ENCODE measurements at places on chromosomes 5 and 9. TPM values are rescaled to one million over a fixed set of nuclear protein-coding genes. Genes with fewer than 3 reads are reported as not detected.

- peak; percentile 32 for ATAC-seq
These were observed 18.6 kb upstream of the ZNF366 start for GRCh38 chr5:72525816-72526215.

- no peak for ATAC-seq
These were observed 1051.5 kb upstream of the C9orf72 start for GRCh38 chr9:28624771-28625170.

The HK3 gene
- total RNA-seq, result not detected

The RFX3 gene
- 2.4 TPM for total RNA-seq

DNA sequence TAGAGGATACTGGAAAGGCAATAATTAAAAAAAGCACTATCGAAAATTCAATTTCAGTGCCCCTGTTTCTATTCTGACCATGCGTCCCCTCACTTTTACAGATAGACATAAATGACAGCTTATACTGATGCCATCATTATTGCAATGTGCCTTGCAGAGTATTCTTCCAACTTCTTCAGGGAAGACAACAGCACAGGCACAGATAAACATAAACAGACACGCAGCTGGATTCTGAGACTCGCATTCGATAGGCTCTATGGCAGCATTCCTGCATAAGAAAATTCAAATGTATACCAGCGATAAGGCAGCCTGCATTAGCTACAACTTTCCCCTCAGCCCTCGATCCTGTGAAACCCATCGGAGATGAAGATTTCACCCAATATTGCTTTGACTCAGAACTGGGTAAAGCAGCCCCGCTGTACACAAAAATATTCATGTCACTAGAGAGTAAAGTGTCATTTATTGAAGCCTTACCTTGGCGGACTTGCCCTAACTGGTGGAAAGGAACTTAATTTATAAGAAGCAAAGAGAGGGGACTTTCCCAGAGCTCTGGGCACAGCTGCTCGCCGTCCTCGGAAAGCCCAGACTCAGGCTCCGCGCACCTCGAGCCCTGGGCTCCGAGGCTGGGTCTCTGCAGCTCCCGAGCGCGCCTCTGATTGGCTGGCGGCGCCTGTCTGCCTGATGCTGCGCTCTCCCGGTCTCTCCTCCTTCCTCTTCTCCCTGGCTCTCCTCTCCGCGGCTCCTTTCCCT, at the start of gene CDH18:
TSS of gene CDH18 (minus strand) at position 589 of the 750 bp plus-strand sequence. CDS start 149,214 bp downstream, outside the sequence.
- ATAC-seq, result peak; percentile 79

The PDCD1LG2 gene
- total RNA-seq, result 0.29 TPM

DNA sequence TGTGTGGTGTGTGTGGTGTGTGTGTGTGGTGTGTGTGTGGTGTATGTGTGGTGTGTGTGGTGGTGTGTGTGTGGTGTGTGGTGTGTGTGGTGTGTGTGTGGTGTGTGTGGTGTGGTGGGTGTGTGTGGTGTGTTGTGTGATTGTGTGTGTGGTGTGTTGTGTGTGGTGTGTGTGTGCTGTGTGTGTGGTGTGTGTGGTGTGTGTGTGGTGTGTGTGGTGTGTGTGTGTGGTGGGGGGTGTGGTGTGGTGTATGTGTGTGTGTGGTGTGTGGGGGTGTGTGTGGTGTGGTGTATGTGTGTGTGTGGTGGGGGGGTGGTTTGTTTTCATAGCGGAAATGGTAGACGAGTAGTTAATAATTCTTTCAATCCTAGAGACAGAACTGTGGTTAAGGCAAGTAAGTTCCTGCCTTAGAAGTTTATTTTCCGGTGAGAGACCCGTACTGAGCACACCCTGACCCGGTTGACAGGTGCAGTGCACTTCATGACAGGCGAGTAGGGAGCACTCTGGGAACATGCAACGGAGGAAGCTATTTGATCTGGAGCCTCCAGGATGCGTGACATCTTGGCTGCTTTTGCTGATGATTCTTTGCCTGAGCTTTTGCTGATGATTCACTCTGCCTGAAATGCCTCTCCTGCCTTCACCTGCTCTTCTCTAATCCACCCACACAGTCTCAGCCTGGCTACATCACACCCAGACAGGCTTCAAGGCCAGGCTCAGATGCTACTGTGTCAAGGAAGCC, 21.7 kb upstream of the FAT2 start:
- ATAC-seq, result no peak

GRCh38 chr5:149014571-149015031, 48.3 kb downstream of the SH3TC2 start:
- no peak for ATAC-seq

- no peak for ATAC-seq
These were observed 288.1 kb upstream of the EFNA5 start for GRCh38 chr5:107958861-107959260.

GRCh38 chr5:74575741-74576538, 64.6 kb downstream of the ENC1 start:
- peak; percentile 91 for ATAC-seq

The RNF183 gene
- 0.29 TPM for total RNA-seq

DNA sequence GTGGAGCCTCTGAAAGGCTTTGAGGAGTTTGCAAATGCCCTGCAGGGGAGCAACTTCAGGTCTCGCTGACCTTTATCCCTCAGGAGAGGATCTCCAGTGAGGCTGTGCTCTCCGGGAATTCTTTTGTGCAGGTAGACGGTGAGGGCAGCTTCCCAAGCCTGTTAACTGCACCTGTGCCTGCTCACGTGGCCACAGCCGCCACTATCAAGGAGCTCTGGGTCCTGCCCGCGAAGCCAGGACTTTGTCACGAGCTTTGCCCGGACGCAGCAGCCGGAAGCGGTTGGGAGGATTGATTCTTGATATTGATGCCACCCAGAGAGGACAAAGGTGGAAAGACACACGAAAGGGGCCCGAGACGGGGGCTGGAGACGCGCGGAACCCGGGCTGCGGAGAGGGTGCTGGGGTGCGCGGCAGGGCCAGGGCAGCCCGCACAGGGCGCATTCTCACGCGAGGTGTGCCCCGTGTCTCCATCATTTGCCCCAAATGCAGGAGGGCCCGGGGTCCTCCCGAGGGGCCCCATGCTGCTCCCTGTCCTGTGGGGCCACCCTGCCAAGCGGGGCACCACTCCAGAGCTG, 18.2 kb downstream of the SLC9A3 start:
- ATAC-seq, result no peak

DNA sequence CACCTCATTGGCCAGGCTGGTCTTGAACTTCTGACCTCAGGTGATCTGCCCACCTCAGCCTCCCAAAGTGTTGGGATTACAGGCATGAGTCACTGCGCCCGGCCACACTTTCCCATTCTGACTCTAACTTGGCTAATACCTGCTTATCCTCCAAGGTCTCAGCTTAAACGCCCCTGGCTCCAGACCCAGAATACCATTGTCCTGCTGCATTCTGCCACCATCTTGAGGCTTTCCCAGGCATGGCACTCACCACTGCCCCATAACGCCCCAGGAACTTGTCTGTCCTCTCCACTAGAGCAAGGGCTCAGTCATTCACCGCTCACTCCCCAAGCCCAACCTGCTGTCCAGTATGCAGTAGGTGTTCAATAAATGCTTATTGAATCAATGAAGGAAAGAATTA, 39.8 kb downstream of the CAMK2A start:
- ATAC-seq, result no peak

All from motor neuron (in vitro differentiated cells).